ENCODE measurements at places on chromosomes 6 and 20. TPM values are rescaled to one million over a fixed set of nuclear protein-coding genes. Genes with fewer than 3 reads are reported as not detected.

GRCh38 chr6:81933089-81933488, 180.6 kb upstream of the TENT5A start:
- DNase-seq = no peak

The EFCAB8 gene
- 0.25 TPM for total RNA-seq

The HFE gene
- 0.28 TPM for total RNA-seq

GRCh38 chr6:135261872-135262725, 81.0 kb downstream of the MYB start:
- DNase-seq = no peak
